ENCODE measurements at places on chromosomes 12 and 14. TPM values are rescaled to one million over a fixed set of nuclear protein-coding genes. Genes with fewer than 3 reads are reported as not detected.
A peak's percentile ranks its signal among the peaks of the same experiment; 100 is the strongest.

DNA sequence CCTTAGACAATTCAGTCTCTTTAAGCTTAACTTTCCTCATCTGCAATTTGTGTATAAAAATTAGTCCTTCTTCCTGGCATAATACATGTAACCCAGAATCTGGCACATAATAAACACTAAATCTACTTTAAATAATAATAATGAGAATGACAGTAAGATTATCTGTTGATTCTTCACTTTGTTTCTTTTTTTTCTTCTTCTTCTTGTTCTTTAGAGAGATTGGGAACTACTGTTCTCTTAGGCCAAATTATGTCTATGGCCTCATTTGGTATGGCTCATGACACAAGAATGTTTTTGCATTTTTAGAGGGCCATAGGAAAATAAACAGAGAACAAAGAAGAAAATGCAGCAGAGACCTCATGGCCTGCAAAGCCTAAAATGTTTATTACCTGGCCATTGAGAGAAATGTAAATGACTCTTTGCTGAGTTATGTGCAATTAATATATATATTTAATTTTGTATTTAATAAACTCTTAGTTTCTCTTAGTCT, 275.8 kb downstream of the SLC6A15 start:
- H3K27ac ChIP-seq, result no peak overlapping the region
- no peaks in the 10 kb centered on the region for H3K27me3 ChIP-seq
- H3K4me3 ChIP-seq, result no peak overlapping the region
- H3K36me3 ChIP-seq, result no peaks in the 10 kb centered on the region

DNA sequence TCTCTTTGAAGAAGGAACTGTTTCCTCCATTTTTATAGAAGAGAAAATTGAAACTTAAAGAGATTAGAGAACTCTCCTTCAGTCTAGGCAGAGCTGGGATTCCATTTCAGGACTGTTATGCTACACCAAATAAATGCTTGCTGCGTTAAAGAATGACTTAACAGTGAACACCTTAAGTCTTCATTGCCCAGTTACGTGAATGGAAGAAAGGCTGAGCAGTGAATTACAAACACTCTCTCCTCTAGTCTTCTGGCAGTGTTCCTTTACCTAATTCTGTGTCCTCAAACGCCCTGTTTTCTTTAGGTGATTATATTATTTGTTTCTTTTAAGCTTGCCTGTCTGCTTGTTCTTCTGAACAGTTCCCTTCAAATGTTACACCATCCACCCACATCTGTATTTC, 59.7 kb downstream of the RCOR1 start:
- no peak overlapping the region for H3K4me3 ChIP-seq
- peaks cover 2% of the 10 kb centered on the region for H3K36me3 ChIP-seq

GYS2 gene
- not detected for total RNA-seq

DNA sequence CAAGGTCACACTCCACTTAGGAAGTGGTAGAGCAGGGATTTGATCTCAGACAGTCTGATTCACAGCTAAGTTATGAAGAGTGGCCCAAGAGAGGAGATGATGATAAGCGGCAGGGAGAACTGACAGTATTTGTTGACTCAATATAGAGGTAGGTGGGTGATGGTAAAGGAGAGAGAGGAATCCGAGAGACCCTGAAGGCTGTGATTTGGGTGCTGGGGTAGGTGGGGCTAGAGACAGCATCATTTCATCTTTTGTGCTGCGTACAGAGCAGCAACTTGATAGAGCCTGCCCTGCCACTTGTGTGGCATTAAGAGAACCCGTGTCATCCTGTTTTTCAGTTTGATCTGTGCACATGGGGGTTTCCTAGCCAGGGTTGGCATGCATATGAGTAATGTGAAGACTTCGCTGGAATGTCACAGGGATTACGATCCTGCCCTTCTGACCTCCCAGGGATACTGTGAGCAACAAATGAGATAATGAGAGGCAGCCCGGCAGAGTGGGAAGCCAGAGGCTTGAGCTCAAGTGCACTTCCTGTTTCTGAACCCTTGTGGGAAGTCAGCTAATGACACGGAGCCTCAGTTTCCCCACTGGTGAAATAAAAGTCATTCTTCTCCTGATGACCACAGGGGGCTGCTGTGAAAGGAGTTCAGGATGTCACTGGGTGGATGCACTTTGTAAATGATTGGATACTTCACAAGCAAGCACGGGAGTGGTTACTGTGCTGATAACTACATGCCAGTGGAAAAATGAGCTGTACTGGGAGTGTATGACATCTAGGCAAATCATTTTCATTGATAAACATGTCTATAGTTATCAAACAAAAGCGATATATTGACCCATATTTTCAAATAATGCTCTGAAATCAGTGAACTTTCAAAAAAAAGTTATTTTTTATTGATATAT, 59.5 kb upstream of the IGF1 start:
- H3K4me1 ChIP-seq, result no peaks in the 10 kb centered on the region
- no peak overlapping the region for H3K27ac ChIP-seq
- no peak for DNase-seq
- no peak overlapping the region for H3K4me3 ChIP-seq

- H3K4me1 ChIP-seq, result peaks cover 37% of the 10 kb centered on the region
- no peak for DNase-seq
- H3K27me3 ChIP-seq, result peaks cover 2% of the 10 kb centered on the region
- no peak overlapping the region for H3K27ac ChIP-seq
These were observed 1.6 kb downstream of the GZMH start for GRCh38 chr14:24607635-24608514.

GRCh38 chr14:90546767-90547166, 149.9 kb downstream of the CALM1 start:
- no peaks in the 10 kb centered on the region for H3K4me1 ChIP-seq
- H3K36me3 ChIP-seq, result no peaks in the 10 kb centered on the region
- H3K27ac ChIP-seq, result no peak overlapping the region
- no peak for DNase-seq

DNA sequence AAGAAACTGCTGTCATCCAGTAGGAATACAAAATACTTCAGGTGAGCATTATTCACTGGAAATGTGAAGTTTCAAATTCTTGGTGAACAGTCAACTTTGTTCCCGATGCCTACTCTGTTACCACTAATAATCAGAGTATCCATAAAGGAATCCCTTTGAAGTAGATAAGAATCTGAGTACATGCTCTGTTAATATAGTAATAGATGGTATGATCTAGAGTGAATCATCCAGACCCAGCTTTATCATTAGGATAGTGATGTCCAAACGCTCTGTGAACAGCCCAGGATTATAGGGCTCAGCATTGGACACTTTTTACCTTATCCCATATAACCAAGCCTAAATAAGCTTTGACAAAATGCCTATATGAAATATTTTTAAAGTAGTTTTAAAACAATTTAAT, 33.3 kb downstream of the PPP2R3C start:
- H3K27ac ChIP-seq, result no peak overlapping the region
- H3K36me3 ChIP-seq, result peaks cover 71% of the 10 kb centered on the region
- H3K4me1 ChIP-seq, result no peaks in the 10 kb centered on the region
- H3K4me3 ChIP-seq, result no peak overlapping the region
- DNase-seq, result no peak
- H3K27me3 ChIP-seq, result no peaks in the 10 kb centered on the region

PRB2 gene
- total RNA-seq, result not detected

DNA sequence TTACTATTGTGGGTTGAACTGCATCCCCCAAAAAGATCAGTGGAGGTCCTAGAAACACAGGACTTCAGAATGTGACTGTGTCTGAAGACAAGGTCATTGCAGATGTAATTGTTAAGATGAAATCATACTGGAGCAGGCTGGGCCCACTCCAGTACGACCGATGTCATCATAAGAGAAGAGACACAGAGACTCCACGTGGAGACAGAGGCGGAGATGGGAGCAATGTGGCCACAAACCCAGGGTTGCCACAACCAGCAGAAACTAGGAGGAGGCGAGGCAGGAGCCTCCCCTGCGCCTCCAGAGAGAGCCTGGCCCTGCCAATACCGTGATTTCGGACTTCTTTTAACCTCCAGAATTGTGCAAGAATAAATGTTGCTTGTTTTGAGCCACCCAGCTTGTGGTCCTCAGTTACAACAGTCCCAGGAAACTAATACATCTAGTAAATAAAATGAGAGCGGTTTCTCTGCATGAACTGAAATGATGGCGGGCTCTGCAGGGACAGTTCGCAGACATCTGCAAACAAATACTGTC, 25.7 kb upstream of the FZD10 start:
- no peaks in the 10 kb centered on the region for H3K36me3 ChIP-seq
- no peaks in the 10 kb centered on the region for H3K4me1 ChIP-seq
- H3K27me3 ChIP-seq, result peaks cover 2% of the 10 kb centered on the region
- no peak for DNase-seq
- H3K4me3 ChIP-seq, result no peak overlapping the region
- no peak overlapping the region for H3K27ac ChIP-seq

- H3K27ac ChIP-seq, result no peak overlapping the region
- no peak overlapping the region for H3K4me3 ChIP-seq
- no peak for DNase-seq
- H3K27me3 ChIP-seq, result peaks cover 4% of the 10 kb centered on the region
These were observed 16.7 kb downstream of the PIWIL1 start for GRCh38 chr12:130354407-130354806.

SMIM10L1 gene
- total RNA-seq, result 8.8 TPM

SERPINA9 gene
- 0.40 TPM for total RNA-seq

CDH24 gene
- total RNA-seq, result 0.73 TPM

GRCh38 chr12:85920324-85920947, 46.3 kb downstream of the NTS start:
- no peak for DNase-seq
- no peaks in the 10 kb centered on the region for H3K4me1 ChIP-seq
- no peak overlapping the region for H3K27ac ChIP-seq
- H3K4me3 ChIP-seq, result no peak overlapping the region

- H3K4me1 ChIP-seq, result no peaks in the 10 kb centered on the region
- no peaks in the 10 kb centered on the region for H3K36me3 ChIP-seq
- no peak for DNase-seq
- H3K27me3 ChIP-seq, result no peaks in the 10 kb centered on the region
These were observed 251.6 kb downstream of the SLC15A4 start for GRCh38 chr12:128571906-128572810.

DNA sequence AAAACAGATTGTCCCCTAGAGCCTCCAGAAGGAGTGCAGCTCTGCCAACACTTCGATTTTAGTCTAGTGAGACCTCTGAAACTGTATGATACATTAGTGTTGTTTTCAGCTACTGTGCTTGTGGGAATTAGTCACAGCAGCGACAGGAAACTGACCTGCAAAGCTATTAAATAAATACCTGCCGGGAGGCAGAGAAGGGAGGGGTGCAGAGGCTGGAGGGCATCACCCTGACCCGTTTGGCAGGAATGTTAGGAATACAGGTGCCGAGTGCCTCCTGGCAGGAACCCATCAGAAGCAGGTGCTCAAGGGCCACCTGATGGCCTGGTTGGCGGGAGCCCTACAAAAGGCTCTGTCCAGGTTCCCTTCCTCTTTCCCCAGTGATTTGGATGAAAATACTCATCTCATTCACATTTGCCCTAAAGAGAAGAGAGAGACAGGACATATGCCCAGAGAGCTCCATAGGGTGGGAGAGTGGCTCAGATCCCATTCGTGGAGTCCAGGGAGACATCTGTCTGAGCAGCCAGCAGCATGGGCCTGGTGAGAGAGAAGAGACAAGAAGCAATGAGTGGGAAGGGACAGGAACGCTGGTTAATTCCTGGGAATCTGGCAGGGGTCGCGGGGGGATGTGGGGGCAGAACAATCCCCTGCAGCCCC, 44.6 kb downstream of the C14orf132 start:
- no peak overlapping the region for H3K27ac ChIP-seq

DNA sequence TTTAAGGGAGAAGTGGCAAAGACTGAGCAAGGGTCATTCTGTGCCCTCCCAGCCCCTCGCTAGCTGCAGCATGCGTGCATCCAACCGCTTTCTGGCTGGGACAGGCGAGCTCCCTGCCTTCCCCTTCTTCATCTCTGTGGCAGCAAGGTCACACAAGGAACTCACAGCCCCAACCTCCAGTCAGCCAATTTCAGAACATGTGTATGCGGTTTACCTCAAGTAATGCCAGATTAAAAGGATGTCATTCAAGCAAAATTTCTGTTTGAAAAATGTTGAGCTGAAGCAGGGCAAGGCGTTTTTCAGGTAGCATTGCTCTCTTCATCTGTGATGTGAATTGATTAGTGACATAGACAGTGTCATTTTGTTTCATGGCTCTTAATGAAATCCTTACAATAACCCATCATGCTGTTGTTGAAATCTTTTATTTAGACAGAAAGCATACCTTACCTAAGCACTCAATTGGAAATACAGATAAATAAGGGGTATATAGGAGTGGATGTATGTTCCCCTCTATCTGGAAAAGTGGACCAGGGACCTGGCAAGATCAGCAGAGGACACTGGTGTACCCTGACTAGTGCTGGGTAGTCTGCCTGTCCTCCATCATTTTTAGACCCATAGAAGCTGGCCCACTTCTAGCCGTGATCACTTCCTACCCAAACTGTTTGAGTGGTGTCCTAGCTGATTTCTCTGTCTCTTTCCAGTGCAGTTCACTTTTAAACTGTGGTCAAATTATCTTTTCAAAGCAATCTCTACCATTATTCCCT, 82.8 kb upstream of the NEDD1 start:
- no peak overlapping the region for H3K27ac ChIP-seq
- no peak overlapping the region for H3K4me3 ChIP-seq
- H3K27me3 ChIP-seq, result peaks cover 10% of the 10 kb centered on the region
- DNase-seq, result no peak
- no peaks in the 10 kb centered on the region for H3K4me1 ChIP-seq

- H3K4me3 ChIP-seq, result no peak overlapping the region
- peaks cover 18% of the 10 kb centered on the region for H3K27me3 ChIP-seq
- no peaks in the 10 kb centered on the region for H3K4me1 ChIP-seq
- DNase-seq, result no peak
- no peak overlapping the region for H3K27ac ChIP-seq
These were observed 152.1 kb downstream of the SLC8A3 start for GRCh38 chr14:70036665-70037064.

SMOC1 gene
- not detected for total RNA-seq

OTX2 gene
- not detected for total RNA-seq

DNA sequence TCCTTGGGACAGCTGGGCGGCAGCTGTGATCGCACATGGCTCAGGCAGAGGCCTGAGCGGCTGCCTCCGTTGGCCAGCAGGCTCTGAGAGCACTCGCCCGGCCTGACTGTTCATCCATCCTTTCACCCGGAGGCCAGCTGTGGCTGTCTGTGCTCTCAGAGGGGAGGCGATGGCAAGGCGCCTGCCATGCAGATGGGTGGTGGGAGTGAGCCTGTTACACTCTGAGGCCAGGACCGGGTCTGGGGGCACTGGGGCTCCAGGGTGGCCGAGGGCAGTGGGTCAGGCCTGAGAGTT, 292.3 kb downstream of the TMEM121 start:
- H3K27ac ChIP-seq, result peak overlapping the region; percentile 97
- H3K27me3 ChIP-seq, result no peaks in the 10 kb centered on the region
- peaks cover 3% of the 10 kb centered on the region for H3K36me3 ChIP-seq
- DNase-seq, result no peak

DNA sequence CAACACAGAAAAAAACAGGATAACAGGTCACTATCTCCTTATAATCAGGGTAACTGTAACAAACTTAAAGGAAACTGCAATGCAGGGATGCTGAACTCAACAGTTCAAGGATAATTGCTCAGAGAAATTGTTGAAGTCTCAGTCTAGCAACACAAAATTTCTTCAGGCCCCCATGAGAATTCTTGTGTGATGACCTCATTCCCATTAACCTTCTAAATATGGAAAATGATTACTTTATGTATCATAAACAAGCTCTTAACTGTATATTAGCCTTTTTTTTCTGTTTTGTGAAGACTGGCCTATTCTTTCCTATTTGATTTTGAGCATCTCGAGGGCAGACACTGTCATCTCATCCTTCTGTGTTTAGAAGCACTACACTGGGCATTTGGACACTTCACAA, 47.1 kb downstream of the IGF1 start:
- no peak for DNase-seq
- no peaks in the 10 kb centered on the region for H3K36me3 ChIP-seq
- H3K4me1 ChIP-seq, result no peaks in the 10 kb centered on the region
- no peaks in the 10 kb centered on the region for H3K27me3 ChIP-seq

Measured in activated B cell treated with CpG ODN at 0.5 μM for 24 hours (primary cell).